ENCODE measurements at places on chromosomes 7 and 10. TPM values are rescaled to one million over a fixed set of nuclear protein-coding genes. Genes with fewer than 3 reads are reported as not detected.

DNA sequence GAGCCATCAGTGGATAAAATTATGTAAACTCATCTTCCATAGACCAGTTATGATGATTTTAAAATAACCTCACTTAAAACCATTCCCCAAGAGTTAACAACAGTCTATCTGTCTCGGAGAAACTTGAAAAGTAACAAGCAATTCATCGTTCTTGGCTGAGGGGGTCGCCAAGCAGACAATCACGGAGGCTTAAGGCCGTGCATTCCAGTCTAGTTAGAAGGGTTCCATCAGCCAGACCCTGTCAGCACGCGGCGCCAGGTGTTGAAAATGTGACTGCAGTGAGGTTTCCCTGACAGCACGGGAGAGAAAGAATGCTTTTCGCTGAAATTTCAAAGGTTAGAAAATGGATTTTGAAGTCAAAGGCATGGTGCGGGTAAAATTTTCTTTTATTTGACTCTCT lies 1025.0 kb upstream of the CELF2 start:
- DNase-seq: peak; percentile 16

GRCh38 chr7:42152329-42153205 lies 84.4 kb downstream of the GLI3 start:
- no peak for DNase-seq

The SPDYE5 gene
- 1.1 TPM for polyA plus RNA-seq

The OR2A42 gene
- polyA plus RNA-seq: 0.81 TPM

DNA sequence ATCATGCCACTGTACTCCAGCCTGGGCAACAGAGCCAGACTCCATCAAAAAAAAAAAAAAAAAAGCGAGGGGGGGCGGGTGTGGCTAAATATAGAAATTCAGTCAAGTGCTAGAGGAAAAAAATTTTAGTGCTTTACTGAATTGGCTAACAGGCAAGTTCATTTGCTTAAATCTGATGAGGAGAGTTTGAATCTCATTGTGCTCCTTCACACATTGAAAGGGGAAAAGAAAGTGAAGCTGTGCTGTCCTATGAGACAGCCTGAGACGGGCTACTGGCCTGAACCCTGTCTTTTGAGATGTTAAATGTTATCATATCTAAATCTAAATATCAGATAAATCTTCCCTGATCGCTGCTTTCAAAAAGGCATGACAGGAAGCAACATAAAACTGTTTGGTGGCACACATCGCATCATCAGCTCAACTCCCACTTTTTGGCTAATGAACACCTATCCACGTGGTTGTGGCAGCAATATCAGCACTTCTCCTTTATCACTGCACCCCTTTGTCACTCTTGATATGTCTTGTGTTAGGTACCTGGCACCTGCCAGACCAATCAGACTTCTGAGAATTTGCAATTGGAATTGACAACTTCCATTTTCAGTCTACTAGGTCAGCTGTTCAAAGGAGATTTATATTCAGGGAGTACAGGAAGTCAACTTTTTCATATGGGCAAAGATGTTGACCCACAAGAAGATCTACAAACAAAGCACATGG lies 14.0 kb upstream of the IFIT1B start:
- no peak for DNase-seq

DNA sequence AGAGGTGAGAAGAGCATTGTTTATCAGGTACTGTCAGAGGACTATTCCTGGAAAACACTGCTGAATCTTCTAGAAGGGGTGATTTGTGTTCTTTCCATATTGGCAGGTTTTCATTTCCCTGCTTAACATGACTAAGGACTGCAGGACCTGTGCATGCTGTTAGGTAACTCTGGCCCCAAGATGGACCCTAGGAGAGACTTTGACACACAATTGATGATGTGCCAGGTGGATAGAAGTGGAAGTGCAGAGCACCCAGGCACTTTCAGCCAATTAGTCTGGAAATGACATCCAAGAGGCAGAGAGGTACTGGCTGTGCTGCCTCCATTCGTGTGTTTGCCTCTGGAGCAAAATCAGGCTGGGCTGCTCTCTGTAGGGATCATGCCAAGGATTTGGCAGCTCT lies 496.3 kb upstream of the GALNT17 start:
- DNase-seq: no peak

- DNase-seq: no peak
Measured at GRCh38 chr10:123577921-123578461, 88.2 kb upstream of the GPR26 start.

The GBX1 gene
- 1.7 TPM for polyA plus RNA-seq

DNA sequence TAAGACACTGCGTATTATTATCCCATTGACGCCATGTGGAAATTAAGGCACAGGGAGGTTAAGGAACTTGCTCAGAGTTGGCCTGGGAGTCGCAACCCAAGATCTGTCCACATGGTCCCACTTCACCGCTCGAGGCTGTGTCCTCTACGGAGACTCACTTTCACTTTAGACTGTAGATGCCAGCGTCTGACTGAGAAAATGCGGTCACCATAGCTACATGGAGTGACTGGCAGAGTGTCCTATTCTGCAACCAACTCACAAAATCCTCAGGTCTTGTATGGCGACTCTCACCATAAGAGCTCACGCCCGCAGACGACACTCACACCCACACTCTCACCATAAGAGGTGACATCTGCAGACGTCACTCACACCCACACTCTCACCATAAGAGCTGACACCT lies 257.9 kb downstream of the PTPRN2 start:
- DNase-seq: no peak

GRCh38 chr7:82044497-82045080 lies 274.7 kb upstream of the HGF start:
- DNase-seq: peak; percentile 66

The LIPM gene
- not detected for polyA plus RNA-seq

GRCh38 chr10:49151025-49151445 lies 17.2 kb upstream of the FAM170B start:
- DNase-seq: no peak

DNA sequence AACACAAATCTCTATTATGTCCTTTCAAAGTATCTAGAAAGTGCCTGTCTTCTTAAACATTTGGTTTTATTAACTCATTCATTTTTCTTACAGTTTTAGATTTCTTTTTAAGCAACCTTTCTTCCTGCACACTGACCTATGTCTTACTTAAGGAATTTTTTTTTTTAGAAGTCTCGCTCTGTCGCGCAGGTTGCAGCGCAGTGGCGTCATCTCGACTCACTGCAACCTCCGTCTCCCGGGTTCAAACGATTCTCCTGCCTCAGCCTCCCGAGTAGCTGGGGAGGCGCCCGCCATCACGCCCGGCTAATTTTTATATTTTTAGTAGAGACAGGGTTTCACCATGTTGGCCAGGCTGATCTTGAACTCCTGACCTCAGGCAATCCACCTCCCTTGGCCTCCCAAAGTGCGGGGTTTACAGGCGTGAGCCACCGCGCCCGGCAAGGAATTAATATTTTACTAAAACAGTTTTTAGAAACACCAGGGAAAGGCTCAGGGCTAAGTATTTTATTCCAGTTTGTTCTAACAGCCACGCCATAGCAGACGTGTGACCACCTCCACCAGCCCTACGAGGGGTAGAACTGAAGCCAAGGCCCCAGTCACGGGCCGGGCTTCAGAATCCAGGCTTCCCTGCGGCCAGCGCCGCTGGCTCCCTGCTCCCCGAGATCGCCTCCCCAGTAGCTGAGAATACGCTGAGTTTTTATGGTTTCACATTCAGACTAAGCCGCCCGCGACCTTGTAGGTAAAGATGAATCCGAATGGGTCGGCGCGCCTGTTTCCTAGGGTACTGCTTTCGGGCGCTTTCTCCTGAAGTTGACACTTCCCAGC lies 941 bp upstream of the LUC7L2 start:
- no peak for DNase-seq
